Forelimb muscle (tissue), 1 donor: ENCODE measurements at places on chromosomes 16 and 17.

GRCh38 chr16:25699069-25699468 is 7.3 kb downstream of the HS3ST4 start:
- DNase-seq = no peak

DNA sequence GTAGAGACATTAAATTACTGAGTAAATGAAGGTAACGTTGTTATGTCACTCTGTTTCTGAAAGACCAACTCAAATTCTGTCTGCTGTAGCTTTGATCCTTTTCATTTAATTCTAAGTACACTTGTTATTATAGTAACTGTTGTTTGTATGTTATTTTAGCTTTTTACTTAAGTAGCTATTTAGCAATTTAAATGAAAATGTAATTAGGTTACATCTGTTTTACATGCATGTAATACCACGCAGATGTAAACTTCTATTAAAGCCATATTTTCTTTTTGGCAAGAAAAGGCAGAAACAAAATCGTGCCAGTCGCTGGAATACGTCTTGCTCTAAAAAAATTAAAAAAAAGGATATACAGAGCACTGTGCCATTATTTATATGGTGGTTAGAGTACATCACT is 282.8 kb downstream of the FTO start:
- no peak for DNase-seq

- DNase-seq = no peak
Observed at GRCh38 chr16:21620592-21620991, 21.2 kb downstream of the METTL9 start.

- DNase-seq = no peak
Observed at GRCh38 chr17:16875662-16876061, 96.3 kb downstream of the TNFRSF13B start.

GRCh38 chr16:47905771-47906170 is 250.0 kb downstream of the ABCC12 start:
- no peak for DNase-seq

DNA sequence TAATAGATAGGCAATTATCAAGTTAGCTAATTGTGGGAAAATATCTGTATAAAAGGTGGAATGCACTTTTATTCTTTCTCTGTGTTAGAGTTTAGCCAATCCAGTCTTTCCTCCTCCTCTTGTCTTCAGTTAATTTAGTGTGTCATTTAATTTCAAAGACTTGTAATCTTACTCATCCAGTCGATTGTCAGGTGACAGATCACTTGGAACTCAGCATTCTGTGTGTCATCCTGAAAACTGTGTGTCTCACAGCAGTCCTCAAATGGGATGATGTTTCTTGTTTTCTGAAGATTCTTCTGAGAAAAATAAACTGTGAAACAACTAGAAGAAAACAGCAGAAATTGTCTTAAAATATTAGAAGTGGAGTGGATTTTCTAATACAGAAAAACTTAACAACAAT is 290 bp upstream of the KRTAP4-1 start:
- no peak for DNase-seq

GRCh38 chr16:31402687-31403086 is 9.6 kb downstream of the ITGAD start:
- no peak for DNase-seq

GRCh38 chr17:47275245-47275984 is 21.8 kb downstream of the ITGB3 start:
- DNase-seq = peak; percentile 90
